ENCODE measurements at places on chromosomes 12 and 14. TPM values are rescaled to one million over a fixed set of nuclear protein-coding genes. Genes with fewer than 3 reads are reported as not detected.

GRCh38 chr12:3730111-3730510, 22.8 kb downstream of the CRACR2A start:
- DNase-seq = no peak

DNA sequence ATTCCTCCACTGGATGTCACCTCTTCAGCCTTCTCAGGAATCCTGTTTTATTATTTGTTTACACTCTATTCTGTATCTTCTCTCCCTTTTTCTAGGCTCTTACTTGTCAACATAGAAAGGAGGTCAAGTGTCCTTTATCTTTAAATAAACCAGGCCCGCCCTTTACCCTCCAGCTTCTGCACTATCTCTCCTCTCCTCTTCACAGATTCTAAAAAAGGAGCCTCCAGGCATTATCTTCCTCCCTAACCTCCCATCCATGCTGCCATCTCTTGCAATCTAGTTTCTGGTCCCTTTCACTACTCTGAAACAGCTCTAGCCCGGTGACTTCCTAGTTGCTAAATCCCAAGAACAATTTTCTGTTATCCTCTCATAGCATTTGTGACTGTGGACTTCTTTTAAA, 24.1 kb upstream of the ARID2 start:
- DNase-seq = no peak

GRCh38 chr14:22419620-22420019, 169.4 kb downstream of the DAD1 start:
- DNase-seq = no peak

TCL1B gene
- not detected for total RNA-seq

- DNase-seq = no peak
These were observed 3.9 kb upstream of the PPP1R12A start for GRCh38 chr12:79938843-79939242.

DNA sequence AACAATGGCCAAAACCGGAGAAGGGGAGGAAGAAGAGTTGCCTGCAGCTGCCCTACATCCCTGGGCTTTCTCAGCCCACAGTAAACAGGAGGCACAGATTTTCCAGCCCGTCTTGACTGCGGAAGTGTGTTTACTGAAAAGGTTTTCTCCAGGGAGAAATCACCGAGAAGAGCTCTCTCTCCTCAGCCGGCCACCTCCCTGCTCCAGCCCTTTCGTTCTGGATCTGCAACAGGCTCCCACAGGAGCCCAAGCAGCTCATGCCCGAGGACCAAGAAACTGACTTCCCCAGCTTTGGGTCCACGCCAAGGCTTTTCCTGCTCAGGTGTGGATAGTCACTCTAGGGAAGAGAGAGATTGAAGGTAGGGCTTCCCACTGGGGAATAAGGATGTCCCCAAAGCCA, 61.7 kb downstream of the BCL11B start:
- no peak for DNase-seq

DNA sequence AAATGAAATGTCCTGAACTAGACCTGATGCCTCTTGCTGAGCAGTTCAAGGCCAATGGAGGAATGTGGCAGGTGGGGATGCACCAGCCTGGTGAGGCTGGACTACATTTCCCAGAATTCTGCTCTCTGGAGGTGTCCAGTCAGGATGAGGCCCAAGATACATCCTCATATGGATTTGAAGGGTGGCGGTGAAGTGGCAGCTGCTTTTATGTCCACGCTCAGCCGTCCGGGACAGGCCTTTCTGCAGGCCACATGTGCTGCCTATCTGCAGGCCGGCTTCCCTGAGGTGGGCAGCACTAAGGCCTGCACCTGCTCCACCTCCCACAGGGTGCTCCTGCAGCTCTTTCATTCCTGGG, 230.2 kb downstream of the BCL11B start:
- no peak for DNase-seq

DNA sequence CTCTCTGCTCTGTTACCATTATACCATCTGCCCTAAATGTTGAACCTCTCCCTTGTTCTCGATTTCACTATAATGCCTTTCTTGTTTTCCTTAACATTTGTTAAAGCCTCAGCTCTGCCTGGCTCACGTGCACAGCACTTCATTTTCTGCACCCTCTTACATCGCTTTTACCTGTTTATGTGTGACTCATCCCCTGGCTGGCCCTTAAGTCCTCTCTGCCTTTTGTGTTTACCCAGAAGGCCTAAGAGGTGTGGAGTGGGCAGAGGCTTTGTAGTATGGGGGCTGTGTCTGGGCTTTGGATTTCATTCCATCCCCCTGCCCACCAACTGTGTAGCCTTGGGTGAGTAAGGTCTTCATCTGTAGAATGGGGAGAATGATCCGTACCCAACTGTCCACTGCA, 36.5 kb downstream of the UBE3B start:
- no peak for DNase-seq
